ENCODE measurements at places on chromosomes 11 and 22. TPM values are rescaled to one million over a fixed set of nuclear protein-coding genes. Genes with fewer than 3 reads are reported as not detected.

GRCh38 chr11:15117751-15118150 is 3.0 kb downstream of the INSC start:
- peak; percentile 63 for DNase-seq

GRCh38 chr11:106249617-106250239 is 172.3 kb downstream of the AASDHPPT start:
- DNase-seq, result no peak

DNA sequence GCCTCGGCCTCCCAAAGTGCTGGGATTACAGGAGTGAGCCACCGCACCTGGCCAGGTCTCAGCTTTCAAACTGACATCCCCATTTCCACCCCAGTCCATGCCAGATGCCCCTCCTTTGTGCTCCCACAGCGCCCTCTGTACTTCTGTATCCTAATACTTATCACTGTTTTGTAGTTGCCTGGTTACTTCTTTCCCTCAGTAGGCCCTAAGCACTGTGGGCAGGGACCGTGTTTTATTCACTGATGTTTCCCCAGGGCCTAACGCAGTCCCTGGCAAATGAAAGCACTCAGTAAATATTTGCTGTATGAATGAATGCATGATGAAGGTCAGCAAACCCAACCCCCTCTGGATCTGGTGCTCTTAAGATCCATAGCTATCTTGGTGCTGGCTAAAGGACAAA is 2.2 kb upstream of the TRIM3 start:
- DNase-seq, result no peak

DNA sequence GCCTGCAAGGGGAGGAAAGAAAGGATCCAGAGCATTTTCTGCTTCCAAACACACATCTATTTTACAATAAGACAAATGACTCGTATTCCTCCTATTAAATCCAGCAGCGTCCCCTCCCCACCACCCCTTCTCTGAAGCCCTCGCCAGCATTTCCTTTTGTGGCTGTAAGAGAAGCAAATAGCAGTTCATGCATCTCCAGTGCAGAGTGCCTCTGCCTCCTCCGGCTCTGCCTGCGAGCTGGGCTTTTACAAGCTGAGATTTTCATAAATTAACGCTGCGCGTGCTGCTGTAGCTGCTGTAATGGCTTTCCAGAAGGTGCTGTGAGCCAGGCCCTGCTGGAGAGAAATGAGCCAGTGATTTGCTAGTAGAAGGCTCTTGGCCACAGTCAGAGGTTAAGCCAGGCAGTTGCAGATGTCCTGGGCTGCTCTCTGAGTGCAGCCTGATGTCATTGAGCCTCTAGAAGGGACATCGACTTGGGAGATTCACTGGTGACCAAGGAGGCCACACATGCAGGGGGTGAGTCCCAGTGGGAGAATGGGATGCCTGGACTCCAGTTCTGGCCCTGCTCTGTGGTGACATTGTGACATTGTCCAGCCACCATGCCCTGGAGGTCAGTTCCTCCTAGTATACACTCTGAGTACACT is 134.5 kb upstream of the NAV2 start:
- DNase-seq, result no peak

DNA sequence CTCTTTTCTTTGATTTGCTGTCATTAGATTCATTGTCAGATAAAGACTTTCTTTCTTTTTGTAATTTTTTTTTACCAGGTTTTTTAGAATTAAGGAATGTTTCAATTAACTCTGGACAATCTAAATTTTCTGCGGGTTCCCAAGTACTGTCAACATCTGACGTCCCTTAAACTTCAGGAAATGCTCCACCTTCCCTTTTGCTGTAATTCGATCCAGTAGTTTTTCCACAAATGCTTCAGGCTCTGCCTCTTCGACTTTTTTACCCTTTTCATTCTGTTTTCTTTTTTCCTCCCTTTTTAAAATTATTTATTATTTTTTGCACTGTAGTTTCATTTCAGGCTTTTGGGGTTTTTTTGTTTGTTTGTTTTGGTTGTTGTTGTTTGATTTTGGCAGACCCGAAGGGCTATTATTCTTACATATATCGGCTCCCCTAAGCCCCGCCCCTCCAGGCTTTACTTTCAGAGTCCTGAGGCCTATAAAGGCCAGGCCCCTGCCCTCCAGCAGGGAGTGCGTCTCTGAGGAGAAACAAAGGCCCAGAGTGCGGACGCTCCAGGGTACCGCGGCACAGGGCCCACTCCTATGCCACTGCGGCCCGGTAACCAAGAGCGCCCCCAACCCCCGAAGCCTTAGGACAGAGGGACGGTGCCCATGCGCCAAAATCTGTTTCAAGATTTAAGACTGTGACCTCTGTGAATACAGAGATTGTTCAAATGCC is 116.4 kb downstream of the TYR start:
- no peak for DNase-seq

GRCh38 chr11:118883368-118884071 is at the start of gene CXCR5:
TSS of gene CXCR5 (plus strand) at chr11:118883892. CDS start at chr11:118883942, 50 bp downstream.
- no peak for DNase-seq

TLCD5 gene
- total RNA-seq, result 13.1 TPM

DNA sequence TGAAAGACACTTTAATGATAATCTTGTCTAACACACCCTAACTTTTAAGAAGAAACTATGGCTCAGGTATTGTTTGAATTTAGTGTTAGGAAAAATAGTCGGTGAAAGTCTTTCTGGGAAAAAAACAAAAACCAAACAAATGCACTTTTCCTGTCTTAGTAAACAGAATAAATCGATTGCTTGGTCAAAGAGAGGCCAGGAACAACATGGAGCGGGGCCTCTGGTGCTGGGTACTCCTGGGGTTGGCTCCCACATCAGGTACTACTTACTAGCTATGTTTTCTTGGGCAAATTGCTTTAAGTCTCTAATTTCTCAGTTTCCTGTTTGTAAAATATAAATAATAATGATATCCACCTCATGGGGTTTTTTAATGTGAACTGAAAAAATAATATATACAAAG is 46.8 kb downstream of the NAV2 start:
- no peak for DNase-seq

GRCh38 chr11:128695539-128696221 is 1.8 kb downstream of the FLI1 start:
- DNase-seq, result no peak

DNA sequence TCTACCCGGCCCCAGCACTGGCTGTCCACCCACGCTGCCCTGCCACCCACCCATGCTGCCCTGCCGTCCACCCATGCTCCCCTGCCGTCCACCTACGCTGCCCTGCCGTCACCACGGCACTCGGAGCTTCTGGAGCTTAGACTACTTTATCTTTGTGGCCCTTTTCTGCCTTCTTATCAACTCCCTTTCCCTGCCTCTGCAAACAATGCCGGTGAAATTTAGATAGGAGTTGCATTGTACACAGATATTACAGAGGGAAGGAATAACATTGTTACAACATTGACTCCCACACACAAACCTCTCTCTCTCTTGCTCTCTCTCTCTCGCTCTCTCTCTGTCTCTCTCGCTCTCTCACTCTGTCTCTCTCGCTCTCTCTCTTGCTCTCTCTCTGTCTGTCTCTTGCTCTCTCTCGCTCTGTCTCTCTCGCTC is 33.7 kb upstream of the BRSK2 start:
- DNase-seq, result no peak

ZBTB16 gene
- total RNA-seq, result 22.7 TPM

INCENP gene
- total RNA-seq, result 19.4 TPM

MEI1 gene
- 2.9 TPM for total RNA-seq

- no peak for DNase-seq
These were observed 120.5 kb downstream of the BBOX1 start for GRCh38 chr11:27161071-27161470.

DNA sequence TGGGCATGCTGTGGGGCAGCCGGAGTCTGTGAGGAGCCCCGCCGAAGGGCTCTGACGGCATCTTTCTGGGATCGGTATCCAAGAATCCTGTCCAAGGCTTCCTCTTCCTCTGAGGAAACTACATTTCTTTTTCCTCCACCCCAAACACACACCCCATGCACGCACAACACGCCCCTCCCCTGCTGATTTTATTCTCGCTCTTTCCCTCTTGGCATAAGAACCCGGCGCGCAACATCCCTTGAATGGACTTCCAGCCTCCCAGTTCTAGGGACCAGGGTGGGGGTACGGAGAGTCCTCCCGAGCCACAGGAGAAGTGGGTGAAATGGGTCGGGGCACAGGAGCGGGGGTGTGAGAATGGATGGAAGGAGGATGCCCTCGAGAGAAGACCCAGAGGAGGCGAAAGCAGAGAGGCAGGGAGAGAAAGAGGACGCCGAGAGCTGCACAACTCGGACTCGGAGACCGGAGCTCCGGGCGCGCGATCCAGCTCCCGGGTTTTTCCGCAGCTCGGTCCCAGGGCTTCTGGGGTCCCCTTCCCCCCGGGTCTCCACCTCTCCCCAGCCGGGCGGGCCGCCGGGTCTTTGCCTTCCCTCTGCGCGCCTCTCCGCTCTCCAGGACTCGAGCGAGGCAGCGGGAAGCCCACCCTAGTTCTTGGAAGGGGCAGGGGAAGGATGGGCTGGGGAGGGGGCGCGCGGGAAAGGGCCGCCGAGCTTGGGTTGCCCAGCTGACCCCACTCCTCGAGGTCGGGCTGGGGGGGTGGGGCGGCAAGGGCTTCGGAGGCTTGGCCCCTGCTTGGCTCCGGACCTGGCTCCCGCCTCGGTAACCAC is 1.5 kb upstream of the LARGE1 start:
- peak; percentile 83 for DNase-seq

MPZL3 gene
- total RNA-seq, result 2.7 TPM

GRCh38 chr11:102546923-102547471 is 16.4 kb upstream of the MMP7 start:
- DNase-seq, result no peak

DDX25 gene
- total RNA-seq, result 2.2 TPM

- DNase-seq, result no peak
These were observed 408.3 kb upstream of the CADM1 start for GRCh38 chr11:115912484-115912945.

IFITM10 gene
- 3.4 TPM for total RNA-seq

DNA sequence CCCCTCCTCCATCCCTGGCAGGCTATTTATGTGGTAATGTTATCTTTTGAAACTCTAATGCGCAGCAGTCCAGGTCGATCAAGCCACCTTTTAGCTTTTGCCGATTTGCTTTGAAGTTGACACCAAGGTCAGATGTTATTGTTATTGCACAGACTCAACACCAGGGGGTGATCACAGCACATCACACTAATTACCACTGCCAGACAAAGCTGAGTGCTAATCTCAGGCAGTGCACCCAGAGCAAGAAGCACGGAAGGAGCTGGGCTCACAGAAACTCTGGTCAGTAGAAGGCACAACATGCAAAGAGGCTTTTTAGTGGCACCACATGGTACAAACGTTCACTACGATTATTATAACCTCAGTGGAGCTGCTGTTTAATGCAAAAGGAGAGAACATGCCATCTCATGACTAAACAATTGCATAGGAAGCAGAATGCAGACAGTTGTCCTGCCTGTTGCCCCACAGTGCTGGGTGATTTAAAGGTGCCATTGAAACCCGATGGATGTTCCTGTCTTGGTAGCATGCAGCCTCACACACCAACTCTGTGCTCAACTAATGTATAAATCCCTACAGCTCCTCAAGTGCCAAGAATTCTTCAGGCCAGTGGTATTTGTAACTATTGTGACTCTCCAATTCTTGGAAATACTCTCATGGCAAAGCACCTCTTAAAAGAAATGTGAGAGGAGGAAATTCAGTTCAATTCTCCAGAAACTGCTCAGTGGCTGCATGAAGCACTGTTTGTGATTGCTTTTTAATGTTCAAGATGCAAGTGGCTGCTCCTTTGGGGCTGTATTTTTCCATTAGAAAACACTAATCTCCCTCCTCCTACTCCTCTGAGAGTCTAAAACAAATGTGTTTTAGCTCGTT is 353.9 kb upstream of the DDI1 start:
- DNase-seq, result peak; percentile 71

DNA sequence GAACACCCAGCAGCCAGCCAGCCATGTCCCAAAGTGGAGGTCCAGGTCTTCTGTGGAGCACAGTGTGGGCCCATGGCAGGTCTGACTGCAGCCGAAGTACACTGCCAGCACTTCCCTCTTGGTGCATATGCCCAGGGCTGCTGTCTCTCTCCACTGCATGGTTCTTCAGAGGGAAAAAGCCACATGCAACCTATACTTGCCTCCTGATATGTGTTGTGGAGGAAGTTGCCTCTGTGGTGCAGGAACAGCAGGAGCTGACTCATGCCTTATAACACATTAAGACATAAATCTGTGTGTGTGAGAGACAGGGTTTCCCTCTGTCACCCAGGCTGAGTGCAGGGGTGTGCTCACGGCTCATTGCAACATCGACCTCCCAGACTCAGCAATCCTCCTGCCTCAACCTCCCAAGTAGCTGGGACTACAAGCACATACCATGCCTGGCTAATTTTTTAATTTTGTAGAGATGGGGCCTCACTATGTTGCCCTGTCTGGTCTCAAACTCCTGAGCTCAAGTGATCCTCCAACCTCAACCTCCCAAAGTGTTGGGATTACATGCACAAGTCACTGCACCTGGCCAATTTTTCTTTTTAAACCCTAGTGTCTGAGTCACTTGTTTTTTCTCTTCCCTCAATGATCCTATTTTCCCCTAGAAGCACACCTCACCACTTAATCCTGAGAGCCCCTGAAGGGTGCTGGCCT is 98.8 kb downstream of the MPPED2 start:
- DNase-seq, result no peak

GRCh38 chr11:100190395-100190794 is 496.7 kb upstream of the ARHGAP42 start:
- DNase-seq, result no peak

- DNase-seq, result no peak
These were observed 34.7 kb downstream of the USP47 start for GRCh38 chr11:11876458-11876857.

PIK3IP1 gene
- total RNA-seq, result 58.5 TPM

- no peak for DNase-seq
These were observed 12.8 kb downstream of the AP1B1 start for GRCh38 chr22:29375398-29376076.

DNA sequence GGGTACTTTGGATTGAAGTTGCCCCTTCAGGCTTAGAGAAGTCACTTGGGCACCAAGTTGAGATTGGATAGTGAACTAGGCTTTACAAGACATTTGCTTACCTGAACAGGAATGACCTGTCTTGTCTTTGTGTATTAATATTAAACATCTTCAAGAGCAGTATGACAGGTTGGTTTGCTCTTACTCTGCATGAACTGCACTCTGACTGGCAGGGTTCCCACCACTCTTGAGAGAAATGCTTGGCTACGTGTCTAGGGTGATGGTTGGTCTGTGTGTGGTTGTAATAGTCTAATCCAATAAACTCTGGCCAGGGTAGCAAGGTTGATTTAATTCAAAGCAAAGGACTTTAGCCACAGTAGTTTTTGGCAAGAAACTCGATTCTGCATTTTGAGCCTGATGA is 20.1 kb upstream of the SPTBN2 start:
- no peak for DNase-seq

DUSP18 gene
- 12.3 TPM for total RNA-seq

DNA sequence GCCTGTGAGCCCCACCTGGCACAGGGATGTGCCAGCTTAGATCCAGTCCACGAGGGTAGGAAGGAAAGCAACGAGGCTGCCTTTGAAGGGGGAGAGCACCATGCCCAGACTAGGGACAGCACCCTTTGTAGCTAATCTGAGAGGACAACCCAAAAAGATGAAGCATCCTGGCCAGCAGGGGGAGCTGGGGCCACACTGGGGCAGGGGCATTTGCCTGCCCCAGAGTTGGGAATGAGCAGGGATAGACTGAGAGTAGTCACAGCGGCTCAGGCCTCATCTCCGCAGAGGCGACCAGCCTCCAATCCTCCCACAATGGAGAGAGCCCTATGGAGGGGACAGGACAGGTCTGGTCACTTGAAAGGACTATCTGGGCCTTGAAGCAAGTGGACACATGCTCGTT is 16.4 kb downstream of the LMO1 start:
- DNase-seq, result no peak
